ENCODE measurements at places on chromosomes 11 and 22.

DNA sequence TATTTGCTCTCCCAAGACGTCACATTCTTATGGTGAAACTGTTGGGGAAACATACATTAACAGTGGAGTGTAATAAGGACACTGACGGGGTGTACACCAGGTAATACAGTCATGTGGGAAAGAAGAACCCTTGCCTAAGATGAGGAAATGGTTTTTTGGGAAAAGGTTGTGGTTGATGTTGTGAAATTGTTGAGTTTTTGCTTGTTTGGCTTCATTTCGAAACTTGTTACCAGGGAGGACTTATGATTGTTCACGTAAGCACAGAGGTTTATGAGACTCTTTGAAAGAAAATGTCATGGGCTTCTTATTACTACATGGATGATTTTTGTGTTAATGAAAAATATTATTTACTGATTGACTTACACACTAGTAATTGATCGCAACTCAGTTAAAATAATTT is 16.8 kb downstream of the ANO3 start:
- DNase-seq, result no peak

- no peak for DNase-seq
Observed at GRCh38 chr11:5666402-5666793, 18.5 kb downstream of the TRIM5 start.

- no peak for DNase-seq
Observed at GRCh38 chr11:120562806-120563425, 51.4 kb downstream of the GRIK4 start.

- no peak for DNase-seq
Observed at GRCh38 chr11:55707029-55707428, 45.0 kb downstream of the OR4C6 start.

- no peak for DNase-seq
Observed at GRCh38 chr11:41714101-41714500, 254.6 kb upstream of the LRRC4C start.

GRCh38 chr22:28779833-28780232 is 7.3 kb downstream of the CCDC117 start:
- no peak for DNase-seq

GRCh38 chr11:95338430-95338991 is 107.5 kb upstream of the SESN3 start:
- DNase-seq, result no peak

DNA sequence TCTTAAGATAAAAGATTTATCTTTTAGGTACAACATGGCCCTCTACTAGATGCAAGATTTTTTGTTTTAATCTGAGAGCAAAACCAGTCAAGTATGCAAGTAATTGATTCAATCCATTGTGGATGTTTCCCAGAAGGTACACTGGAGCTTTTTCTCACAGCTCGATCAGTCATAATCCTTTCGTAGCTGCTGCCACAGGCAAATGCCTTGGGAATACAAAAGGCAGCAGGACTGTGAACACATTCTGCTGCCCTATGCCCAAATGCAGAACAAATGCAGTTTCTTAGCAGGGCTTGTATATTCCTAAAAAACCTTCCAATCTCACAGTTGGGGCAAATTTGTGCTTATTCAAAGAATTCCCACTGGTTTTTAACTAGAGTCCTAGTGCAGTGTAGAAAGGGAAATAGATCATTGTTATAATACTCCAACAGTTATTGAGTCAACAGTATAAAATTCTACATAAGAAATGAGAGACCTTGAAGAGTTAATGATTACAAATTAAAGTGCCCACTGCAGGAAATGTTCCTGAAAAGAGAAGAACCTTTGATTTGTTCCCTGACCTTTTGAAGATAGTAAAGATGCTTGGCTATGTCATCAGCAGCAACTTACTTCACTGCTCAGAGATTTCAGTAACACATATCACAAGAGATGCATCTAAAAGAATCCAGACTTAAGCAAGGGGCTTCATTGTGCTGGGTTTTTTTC is 14.1 kb downstream of the LPXN start:
- no peak for DNase-seq

GRCh38 chr11:16052750-16053149 is 303.6 kb downstream of the SOX6 start:
- DNase-seq, result no peak

GRCh38 chr22:38754751-38755154 is 1.0 kb downstream of the SUN2 start:
- no peak for DNase-seq

GRCh38 chr11:64643920-64644646 is 53.1 kb downstream of the SLC22A12 start:
- DNase-seq, result no peak

DNA sequence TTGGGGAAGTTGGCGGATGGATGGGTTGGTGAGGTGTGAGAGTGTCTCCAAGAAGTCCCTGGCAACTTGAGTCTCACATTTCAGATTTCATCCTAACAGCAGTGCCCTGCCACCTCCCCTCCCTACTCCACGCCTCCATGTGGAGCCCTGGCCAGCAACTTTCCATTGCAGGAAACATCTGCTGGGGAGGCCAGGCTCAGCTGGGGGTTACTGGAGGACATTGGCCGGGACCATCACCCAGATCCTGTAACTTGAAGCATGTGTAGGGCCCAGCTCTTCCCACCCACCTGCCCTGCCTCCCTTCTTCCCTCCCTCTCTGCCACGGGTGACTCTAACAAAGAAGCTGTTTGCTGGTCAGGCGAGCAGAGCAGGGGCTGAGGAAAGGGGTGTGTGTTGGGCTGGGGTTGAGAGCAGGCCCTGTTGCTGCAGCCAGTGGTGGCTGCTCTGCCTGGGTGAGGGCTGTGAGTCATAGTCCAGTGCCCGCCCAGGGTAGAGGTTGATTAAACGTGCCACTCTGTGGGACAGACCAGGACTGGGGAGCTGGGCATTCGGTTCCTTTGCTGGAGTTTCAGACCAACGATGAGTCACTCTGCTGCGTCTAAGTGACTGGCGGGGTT is 64.0 kb downstream of the SCN3B start:
- no peak for DNase-seq

DNA sequence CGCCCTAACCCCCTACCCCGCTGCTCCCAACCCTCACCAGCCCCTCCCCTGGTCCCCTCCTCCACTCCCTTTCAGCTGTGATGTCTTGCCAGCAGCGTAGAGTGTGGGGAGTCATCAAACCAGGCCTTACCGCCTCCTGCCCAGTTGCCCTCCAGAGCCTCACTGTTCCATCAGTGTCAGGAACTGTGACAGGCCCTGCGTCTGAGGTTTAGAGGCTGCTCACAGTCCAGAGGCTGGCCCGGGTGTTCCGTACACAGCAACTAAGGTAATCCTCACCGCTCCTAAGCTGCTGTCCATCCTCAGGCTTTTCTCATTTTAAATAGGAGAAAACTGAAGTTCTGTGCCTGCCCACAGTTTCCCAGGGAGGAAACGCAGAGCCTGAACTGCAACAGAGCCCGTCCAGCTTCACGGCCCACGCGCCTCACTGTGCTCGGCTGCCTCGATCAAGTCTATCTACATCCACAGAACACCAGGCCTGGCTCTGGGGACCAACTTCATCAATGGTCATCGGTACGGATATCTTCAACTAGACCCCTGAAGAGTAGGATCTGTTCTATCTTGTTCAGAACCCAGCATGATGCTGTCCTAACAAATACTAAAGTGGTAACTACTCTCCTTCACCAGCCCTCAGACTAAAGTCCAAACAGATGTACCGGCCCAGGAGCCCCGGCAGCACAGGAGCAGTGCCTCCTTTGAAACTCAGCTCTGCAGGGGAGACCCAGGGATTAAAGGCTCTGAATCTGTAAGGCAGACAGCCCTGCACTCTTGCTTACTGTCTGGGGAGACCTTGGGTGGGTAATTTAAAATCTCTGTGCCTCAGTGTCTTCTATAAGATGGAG is 10.3 kb downstream of the VPS37C start:
- no peak for DNase-seq

DNA sequence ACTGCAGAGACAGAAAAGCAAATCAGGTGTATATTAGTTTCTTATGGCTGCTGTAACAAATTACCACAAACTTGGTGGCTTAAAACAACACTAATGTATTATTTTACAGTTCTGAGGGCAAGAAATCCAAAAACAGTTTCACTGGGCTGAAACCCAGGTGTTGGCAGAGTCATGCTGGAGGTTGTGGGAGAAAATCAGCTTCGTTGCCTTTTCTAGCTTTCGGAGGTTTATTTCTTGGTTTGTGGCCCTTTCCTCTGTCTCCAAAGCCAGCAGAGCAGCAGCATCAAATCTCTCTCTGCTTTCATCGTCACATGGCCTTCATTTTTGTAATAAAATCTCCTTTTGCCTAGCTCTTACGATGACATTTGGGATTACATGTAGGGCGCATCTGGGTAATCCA is 33.0 kb upstream of the OR6M1 start:
- DNase-seq, result no peak

DNA sequence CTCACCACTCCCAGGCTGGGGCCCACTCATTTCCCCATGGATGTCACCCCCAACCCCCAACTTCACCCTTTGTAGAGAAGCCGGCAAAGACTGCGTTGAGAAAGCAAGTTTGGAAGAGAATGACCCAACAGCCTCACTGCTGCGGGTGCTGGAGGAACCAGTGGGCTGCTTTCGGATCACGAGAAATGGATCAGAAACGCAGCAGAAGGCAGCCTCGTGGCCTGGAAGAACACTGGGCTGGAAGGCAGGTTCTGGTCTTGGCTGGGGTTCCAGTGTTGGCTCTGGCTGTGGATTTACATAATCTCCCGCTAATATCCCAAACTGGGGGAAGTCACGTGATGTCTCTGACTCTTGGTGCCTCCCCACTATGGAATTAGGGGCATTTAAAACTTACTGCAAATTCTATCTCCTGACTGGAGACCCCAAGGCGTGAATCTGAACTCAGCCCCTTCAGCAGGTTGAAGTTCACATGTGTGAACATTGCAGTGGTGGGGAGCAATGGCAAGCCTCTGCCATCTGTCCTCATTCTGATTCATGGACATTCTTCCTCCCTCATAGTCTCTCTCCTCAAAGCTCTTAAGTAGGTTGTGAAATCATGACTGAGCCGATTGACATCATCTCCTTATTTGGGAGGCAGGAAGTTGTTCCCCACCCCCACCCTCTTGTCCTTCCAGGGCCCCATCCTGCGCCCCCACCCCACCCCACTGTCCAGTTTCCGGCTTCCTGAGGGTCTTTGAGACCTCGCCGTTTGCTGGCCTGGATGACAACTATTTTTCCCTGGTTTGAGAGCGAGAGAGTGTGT is 37.0 kb upstream of the TIMP3 start:
- DNase-seq, result no peak

DNA sequence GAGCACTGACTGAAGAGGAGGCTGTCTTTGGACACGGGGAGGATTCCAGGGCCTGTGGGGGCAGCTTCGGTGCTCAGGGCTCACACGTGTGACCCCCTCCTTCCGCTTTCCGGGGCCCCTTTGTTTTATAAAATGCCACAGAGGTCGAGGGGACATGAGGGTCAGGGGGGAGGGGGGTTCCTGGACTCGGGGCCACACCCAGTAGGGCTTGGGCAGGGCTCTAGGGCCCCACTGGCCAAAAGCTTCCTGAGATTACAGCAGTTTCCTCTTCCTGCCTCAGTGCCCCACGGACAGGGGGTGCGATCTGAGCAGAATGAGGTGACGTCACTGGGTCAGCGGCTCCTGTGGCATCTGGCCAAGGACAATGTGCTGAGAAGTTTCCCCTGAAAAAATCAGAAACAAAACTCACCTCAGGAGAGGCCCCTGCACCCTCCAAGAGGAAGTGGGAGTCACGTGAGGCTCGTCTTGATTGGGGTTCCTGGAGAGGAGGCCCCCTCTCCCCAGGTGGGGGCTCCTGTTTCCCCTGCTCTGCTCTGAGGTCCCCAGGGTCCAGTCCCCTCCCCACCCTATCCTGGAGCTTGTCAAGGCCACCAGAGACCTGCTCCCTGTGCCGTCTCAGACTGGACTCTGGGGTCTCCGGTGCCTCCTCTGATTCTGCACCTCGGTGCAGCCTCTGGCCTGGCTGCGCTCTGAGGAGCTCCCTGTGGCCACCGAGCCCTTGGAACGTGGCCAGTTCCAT is 6.4 kb upstream of the IFITM3 start:
- no peak for DNase-seq

DNA sequence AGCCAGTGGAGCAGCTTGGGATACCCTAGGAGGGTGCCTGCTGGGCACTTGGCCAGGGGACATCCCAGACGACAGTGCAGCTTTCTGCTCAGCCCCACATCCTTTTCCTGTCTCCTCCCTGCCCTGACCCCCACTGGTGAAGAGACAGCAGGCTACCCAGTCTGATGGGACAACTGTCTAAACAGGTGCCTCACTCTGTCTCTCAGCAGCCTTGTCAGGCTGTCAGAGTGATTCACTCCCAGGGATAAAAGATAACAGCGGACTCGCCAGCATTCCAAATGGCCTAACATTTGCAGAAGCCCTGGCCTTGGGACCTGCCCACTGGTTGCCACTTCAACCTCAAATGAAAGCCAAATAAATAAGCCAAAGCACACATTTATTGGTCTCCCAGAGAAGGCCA is 318.6 kb upstream of the PLET1 start:
- DNase-seq, result no peak

DNA sequence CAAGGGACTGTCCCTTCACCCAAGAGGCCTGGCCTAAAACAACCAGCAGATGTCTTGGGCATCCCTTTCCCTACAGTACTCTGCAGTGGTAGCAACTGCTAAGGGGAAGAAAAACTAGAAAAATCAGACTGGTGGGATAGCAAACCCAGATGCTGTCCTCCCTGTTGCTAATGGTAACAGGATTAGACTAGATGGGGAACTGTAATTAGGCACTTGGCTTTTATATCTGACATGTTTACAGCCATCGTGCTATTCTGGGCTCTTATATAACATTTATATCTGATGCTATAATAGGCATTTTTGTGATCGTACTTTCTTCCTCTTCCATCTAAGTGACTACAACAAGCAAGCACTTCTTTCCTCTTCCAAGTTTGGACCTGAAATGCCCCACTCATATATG is 316.7 kb downstream of the DLG2 start:
- DNase-seq, result no peak

GRCh38 chr11:59573216-59573615 is 42.4 kb downstream of the OSBP start:
- no peak for DNase-seq

DNA sequence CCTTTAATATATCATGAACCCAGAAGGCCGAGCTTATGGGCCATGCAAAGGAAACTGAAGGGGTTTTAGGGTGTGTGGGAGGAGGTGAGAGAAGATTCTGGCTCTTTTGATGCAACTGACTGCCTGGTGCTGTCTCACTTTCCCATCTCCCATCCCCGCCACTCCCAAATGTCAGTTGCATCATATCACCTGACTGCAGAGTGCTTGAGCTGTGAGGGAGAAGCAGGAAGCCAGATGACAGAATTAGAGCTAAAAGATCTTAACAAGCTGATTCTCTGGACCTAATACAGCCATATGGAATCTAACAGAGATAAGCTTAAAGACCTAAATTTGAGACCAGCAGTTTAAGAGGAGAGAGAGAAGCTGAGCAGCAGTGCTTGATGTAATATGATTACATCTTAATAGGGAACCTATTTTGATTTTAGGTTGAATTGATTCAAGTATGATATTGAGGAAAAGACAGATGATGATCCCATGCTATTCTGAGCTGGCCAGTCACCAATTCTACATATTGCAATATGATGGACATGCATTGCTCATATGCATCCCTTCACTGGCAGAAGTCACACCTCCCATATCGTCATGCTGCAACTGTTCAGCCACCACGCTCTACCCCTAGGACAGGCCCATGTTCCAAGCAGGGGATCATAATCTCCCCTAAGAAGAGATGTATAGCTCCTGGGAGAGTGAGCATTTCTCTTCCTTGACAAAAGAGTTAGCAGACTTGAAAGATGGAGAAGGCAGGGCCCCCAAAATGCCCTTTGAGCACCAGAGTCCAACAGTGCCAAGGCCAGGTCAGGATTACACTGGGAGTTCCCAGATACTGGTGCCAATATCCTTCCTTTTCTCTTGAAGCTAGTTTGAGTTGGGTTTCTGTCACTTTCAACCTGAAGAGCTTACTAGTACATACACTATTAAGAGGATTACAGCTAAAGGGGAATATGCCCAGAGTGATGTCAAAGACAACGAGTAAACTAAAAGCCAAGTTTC is 44.9 kb downstream of the PLEKHA7 start:
- no peak for DNase-seq

Data from stimulated activated CD8-positive, alpha-beta memory T cell treated with anti-CD3 and anti-CD28 coated beads, Interleukin-15, amount 100 ng/mL, for 4 hours (primary cell).